Naive thymus-derived CD4-positive, alpha-beta T cell (primary cell): ENCODE measurements at places on chromosomes 7 and 10.

DNA sequence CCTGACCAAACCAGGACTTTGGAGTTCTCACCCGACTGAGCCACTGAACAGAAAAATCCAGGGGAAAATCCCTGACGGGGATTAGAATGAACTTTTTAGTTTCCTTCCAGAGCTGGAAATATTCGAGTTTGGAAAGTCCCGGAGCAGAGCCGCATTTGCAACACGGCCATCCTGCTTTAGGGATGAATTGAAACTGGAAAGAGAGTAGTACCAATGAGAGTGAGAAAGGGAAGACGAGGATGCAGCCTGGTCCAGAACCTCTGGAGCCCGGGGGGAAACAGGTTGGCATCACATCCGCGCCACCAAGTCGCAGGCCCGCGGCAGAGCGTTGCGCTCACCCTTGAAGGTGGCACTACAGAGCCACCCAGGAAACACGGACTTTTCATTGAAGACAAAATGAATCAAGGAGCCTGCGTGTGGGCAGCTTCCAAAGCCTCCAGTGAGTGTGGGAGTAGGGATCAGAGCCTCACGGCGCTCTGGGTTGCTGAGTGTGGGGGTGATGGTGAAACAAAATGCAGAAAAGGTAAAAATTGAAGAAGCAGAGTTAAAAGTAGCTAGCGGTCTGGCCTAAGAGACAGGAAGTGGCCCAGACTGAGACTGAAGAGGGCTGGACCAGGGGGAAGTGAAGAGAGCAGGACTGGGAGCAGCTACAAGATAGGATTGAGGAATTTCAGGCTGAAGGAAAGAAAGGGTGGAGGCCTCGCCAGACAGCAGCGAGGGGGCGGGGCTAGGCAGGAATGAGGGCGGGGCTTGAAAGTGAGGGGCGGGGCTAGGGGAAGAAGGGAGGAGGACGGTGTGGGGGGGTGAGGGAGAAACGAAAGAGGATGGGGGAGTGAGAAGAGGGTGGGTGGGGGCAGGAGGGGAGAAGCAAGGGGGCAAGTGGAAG is 1.8 kb downstream of the SMURF1 start:
- peak; percentile 68 for DNase-seq

GRCh38 chr10:91519899-91520514 is 109.9 kb downstream of the HECTD2 start:
- DNase-seq = no peak

GRCh38 chr7:151060113-151060415 is 675 bp downstream of the SLC4A2 start:
- DNase-seq = no peak

GRCh38 chr7:129698516-129699418 is 87.2 kb downstream of the NRF1 start:
- DNase-seq = no peak
